ENCODE measurements at places on chromosomes 11 and 22.
A peak's percentile ranks its signal among the peaks of the same experiment; 100 is the strongest.

DNA sequence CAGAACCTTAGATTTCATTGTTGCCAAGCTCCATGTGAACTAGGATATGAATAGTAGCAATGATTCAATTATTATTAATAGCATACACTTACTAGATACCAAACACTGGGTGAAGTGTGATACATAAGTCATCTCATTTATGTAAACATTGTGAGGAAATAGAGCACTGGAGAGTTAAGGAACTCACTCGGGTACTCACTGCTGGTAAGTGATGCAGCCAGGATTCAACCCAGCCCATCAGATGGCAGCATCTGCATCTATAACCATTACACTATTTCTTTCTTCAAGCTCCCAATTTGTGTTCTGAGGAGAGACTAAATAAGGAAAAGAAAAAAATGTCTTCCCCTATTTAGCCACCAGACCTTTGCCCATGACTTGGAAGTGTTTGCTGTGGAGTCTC, 10.2 kb upstream of the ALG8 start:
- DNase-seq, result no peak

DNA sequence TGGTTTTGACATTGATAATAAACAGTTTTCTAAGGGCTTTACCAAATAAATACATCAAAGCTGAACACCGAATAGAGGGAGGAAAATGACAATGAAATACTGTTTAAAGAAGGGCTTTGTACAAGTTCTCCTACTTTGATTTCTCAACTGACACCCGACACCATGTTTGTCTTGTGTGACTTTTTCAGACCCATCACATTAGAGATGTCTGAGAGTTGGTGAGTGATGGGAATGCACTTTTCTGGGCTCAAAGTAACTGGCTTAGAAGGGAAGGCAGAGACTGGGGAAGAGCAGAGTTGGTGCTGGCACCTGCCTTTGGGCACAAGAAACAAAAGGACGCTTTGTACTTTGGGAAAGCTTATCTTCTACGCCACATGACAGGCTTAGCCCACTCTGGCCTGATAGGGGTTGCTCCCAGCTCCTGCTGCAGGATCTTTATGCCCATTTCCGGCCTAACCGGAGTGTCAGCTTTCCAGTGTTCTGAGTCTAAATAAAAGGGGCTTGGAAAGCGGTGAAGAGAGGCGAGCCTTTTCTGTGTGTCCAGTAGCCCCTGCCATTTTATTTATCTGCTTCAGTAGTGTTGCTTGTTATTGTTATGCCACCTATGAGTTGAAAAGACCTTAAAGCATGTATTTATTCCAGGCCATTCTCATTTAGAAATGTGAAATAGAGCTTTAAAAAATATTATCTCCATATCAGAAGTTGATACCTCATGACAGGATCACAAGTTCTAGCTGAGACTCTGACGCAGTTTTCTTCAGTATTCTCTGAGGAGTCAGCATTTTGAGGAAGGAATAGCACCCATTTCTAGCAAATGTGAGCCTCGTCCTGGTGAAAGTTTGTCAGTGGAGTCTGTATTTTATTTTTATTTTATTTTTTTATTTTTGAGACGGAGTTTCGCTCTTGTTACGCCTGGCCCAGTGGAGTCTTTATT, 24.2 kb downstream of the KREMEN1 start:
- no peak for DNase-seq

DNA sequence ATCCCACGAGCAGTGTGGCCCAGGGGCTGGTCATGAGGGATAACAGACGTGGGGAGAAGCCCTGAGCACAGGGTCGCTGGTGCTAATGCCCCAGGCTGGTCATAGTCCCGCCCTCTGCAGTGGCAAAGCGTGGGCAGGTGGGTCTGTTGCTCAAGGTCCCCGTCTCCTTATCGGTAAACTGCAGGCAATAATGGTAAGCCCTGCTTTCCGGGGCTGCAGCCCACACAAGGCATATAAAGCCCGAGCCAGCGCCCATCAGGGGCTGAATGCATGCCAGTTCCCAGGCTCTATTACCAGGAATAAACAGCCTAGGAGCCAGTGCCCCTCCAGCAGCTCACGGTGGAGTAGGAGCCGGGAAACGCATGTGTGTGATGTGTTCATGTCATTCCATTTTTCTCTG, 261.0 kb downstream of the BRD1 start:
- no peak for DNase-seq

DNA sequence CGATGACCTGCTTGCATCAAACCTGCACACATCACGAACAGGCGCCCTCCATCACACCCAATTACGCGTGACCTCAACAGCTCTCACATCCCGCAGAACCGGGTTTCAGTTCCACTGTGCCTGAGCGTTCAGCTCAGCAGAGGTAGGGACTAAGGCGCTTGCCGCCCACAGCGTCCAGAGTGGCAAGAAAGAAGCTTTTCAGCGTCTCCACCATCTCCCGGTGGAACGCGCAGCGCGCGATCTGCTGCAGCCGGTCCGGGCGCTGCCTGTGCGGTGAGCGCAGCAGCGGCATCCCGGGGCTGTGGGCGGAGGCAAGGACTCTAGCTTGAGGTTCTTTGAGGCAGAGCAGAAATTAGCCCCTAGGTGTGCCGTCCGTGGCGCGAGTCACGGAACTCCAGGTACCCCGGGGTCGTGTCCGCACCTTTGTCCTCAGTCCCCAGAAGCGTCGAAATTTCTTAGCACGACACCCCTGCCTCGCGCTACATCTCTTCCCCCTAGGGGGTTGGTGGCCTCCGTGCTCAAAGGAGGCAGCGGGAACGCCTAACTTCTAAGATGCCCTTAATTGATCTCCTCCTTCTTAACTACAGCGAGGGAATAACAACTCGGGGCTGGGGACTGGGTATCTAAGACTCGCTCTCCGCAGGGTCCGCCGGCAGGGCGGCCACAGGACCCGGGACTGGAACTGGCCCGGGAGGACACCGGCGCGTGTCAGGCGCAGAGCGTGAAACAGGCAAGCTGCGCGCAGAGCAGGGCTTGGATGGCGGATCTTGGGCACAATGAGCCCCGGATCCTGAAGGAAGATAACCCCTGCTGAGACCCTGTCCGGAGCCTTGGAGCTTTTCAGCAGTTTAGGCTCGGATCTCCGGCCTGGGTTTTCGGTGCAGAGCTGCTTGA, 1.7 kb upstream of the CALCA start:
- peak; percentile 8 for DNase-seq

DNA sequence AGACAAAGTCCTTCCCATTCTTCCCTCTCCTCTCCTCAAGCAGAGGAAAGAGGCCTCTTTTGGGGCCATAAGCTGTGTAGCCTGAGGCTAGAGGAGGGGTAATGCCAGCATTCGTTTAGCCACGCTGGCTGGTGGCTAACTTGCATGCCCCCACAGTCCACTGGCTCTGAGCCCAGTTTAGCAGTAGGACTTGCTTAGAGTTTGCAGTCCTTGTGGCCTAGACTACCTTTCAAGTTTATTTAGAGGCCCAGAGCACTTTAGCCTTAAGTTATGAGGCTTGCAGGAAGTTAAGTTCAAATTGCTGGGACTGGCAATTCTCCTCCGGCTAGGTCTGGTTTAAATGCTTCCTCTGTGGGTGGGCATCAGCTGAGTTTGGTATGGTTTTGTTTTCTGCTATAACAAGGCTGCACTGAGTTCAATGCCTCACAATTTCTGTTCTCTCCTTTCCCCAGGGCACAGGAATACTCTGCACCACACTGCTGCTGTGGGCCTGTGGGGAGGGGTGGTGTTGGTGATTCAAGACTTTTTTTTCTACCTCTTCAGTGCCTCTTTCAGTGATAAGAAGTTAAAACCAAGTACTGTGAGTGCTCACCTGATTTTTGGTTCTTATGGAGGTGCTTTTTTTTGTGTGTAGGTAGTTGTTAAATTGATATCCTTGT, 281.0 kb upstream of the C11orf87 start:
- no peak for DNase-seq

DNA sequence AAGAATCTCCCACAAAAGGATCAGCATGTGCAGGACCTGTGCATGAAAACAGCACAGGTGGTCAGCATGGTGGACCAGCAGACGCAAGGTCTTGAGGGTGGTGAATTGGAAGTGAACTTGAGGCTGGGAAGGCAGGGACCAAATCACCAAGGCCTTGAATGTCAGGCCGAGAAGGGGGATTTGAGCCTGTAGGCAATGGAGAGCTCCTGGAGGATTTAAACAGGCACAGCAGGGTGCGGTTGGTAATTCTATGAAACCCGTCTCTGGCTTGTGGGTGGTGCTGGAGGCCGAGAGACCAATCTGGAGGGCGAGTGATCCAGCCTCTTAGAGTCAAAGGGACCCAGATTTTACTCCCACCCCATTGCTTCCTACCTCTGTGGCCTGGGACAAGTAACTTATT, 2.4 kb downstream of the TSKU start:
- no peak for DNase-seq

DNA sequence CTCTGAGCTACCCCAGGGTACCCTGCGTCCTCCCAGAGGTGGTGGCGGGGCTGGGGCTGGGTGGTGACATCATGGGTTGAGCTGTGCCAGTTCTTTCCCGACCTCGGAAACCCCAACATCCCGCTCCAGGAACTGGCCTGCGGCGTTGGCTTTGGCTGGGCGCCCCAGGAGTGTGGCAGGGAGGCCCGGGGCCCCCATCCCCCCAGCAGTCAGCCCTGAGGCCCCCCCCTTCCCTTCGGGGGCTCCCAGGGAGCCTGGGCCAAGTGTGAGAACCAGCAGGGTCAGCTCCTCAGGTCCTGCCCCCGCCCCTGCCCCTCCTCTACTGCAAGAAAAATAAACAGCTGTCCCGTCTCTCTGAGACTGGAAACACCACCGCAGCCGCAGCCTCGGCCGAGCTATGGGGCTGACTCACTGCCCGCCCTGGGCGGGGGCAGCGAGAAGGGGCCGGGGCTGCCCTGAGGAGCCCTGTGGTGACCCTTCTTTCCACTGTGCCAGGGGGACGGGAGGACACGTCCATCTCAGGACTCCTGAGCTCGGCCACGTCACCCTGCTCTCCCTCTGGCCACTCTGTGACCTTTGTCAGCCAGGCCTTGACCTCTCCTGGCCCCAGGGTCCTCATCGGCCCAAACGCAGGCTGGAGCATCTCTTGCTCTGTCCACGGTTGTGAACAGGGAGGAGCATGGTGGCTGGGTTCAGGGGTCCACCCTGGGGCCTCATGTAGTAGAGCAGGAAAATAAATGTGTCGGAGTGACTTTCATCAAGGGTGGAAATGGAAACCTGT, 73.4 kb downstream of the WNT7B start:
- no peak for DNase-seq

- peak; percentile 13 for DNase-seq
Observed at GRCh38 chr11:79441461-79441875, 638 bp upstream of the TENM4 start.

GRCh38 chr11:90221803-90222458, 918 bp downstream of the CHORDC1 start:
- DNase-seq, result no peak

GRCh38 chr11:107676336-107677057, 35.4 kb downstream of the SLN start:
- DNase-seq, result no peak

- DNase-seq, result no peak
Observed at GRCh38 chr11:100789500-100789899, 102.4 kb downstream of the ARHGAP42 start.

DNA sequence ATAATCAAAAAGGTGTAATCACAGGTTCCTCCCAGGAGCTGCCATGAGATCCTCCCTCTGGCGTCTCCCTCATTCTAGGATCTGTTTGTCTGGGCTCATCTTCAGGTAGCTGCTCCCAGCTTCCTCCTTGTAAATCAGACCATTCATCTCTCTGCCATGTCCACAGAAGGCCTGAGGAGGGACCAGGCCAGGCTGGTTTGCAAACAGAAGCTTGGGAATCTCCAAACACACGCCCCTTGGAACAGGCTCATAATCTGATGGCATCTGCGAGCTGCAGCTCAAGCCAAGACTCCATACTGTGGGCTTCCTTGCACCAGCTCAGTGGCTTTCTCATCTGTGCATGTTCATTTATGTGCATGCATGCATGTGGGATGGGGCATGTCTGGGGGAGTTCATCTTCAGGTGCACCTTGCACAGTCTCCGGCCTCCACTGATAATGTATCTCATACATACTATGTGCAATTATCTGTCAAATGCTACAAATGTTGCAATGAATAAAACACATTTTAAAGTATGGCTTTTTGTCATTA, 134.9 kb downstream of the NXPE2 start:
- DNase-seq, result no peak

GRCh38 chr22:20243537-20244249, 24.4 kb downstream of the RTN4R start:
- DNase-seq, result peak; percentile 28

- no peak for DNase-seq
Observed at GRCh38 chr11:93921695-93922468, 71.5 kb upstream of the VSTM5 start.

All from CD4-positive, alpha-beta T cell treated with Interferon gamma for 1 hour (primary cell).